ENCODE measurements at places on chromosomes 5 and 9. TPM values are rescaled to one million over a fixed set of nuclear protein-coding genes. Genes with fewer than 3 reads are reported as not detected.

- DNase-seq: no peak
Measured at GRCh38 chr9:41229408-41230401, 40.6 kb upstream of the ZNG1F start.

- peak; percentile 74 for DNase-seq
Measured at GRCh38 chr9:137168904-137169856, 671 bp downstream of the LRRC26 start.

GRCh38 chr9:16623989-16624743 lies 246.3 kb downstream of the BNC2 start:
- DNase-seq: no peak

- no peak for DNase-seq
Measured at GRCh38 chr5:7682379-7682778, 168.6 kb downstream of the CFAP90 start.

- DNase-seq: no peak
Measured at GRCh38 chr9:108885643-108886348, 23.7 kb downstream of the ACTL7A start.

- no peak for DNase-seq
Measured at GRCh38 chr5:17428176-17428800, 69.7 kb upstream of the TAF11L2 start.

DNA sequence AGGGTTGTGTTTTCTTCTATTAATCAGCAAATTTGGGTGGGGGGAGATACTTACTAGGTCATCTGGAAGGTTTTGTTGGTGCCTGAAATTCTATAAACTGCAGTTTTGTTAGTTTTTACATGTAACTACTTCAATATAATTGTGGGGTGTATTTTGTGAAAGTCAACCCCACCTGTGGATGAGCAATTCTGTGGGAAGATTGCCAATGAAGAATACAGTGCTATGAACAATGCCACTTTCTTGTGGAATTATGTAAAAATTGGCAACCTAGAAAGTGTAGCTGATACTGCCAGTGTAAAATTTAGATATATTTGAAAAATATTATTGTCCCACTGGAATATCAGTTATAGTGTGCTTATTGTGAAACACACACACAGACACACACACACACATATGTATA lies 80.7 kb downstream of the VCAN start:
- DNase-seq: no peak

DNA sequence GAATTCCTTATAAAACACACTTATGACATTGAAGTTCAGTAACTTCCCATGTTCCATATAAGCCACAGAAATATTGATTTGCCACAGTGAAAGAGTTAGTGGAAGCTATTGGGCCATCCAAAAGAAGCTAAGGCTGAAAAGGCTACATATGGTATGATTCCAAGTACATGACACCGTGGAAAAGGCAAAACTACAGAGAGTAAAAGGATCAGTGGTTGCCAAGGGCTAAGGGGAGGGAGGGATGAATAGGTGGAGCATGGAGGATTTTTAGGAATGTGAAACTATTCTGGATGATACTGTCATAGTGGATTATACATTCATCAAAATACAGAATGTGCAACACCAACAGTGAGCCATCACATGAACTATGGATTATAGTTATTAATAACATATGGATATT lies 109.7 kb downstream of the F2RL2 start:
- DNase-seq: no peak

- no peak for DNase-seq
Measured at GRCh38 chr9:20065796-20066700, 277.2 kb upstream of the SLC24A2 start.

DNA sequence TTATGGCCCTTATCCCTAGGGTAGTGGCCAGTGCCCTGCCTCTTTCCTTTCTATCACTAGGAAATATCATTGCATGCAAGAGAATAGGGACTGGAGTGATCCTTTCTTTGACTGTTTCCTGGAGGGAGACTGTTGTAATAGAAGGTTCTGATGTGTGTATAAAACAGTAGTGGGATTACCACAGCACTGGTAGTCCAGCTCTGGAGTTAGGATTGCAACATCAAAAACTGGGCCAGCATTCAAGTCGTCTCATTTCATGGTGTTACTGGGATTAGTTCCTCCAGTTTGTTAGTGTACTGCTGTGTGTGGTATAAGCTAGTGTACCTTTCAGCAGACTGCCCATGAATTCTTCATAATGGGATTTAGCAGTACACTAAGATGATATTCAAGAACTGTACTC lies 45.8 kb downstream of the KIAA1958 start:
- DNase-seq: no peak

GRCh38 chr9:88658311-88658822 lies 123.4 kb downstream of the NXNL2 start:
- no peak for DNase-seq

DNA sequence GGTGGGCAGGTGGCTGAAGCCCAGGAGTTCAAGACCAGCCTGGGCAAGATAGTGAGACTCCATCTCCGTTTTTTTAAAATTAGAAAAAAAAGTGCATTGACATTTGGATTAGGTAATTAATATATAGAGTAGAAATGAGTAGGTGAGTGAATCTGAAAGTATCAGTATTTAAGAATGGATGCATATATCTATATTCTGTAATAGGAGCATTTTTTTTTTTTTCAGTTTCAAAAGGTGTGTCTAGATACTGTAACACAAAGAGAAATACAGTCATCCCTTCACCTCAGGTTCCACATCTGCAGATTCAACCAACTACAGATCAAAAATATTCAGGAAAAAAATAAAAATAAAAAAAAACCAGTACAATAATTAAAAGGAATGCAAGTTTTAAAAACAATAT lies 50.8 kb downstream of the RBM27 start:
- no peak for DNase-seq

Gene PCDHA7
- total RNA-seq: not detected

Gene PCDHGB4
- 1.7 TPM for total RNA-seq

Gene CBY3
- total RNA-seq: not detected

Gene MARCHF3
- total RNA-seq: 20.0 TPM

All from Peyer's patch (tissue), 4 donors.